Thoracic aorta (tissue), 2 donors: ENCODE measurements at places on chromosomes 2 and 18. TPM values are rescaled to one million over a fixed set of nuclear protein-coding genes. Genes with fewer than 3 reads are reported as not detected.

DNA sequence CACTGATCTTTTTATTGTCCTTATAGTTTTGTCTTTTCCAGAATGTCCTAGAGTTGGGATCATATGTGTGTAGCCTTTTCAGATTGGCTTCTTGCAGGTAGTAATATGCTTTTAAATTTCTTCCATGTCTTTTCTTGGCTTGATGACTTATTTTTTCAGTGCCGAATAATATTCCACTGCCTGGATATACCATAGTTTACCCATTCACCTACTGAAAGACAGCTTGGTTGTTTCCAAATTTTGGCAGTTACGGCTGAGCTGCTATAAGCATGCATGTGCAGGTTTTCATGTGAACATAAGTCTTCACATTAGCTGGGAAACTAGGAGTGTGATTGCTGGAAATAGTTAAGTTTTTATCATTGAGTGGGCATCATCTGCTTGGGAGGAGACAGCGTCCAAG, 73.7 kb downstream of the RNF144A start:
- DNase-seq = no peak

- no peak for DNase-seq
Measured at GRCh38 chr2:234880551-234881211, 71.1 kb upstream of the SH3BP4 start.

DNA sequence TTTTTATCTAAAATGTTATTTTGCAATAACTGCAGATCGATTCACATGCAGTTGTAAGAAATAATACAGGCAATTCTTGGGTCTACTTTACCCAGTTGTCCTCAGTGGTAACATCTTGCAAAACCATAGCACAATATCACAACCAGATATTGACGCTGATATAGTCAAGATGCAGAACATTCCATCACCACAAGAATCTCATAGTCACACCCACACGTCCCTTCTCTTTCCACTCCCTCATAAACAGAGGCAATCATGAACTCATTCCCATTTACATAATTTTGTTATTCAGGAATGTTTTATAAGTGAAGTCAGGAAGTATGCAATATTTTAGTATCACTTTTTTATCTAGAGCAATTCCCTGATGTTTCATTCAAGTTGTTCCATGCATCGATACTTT, 797.5 kb upstream of the RAB6C start:
- DNase-seq = no peak

GRCh38 chr2:68404893-68405799, 40.1 kb downstream of the PLEK start:
- DNase-seq = no peak

- DNase-seq = no peak
Measured at GRCh38 chr2:15159751-15160177, 401.4 kb downstream of the NBAS start.

CDH2 gene
- 37.9 TPM for total RNA-seq

NT5DC4 gene
- total RNA-seq = not detected

DUSP28 gene
- 14.3 TPM for total RNA-seq
